ENCODE measurements at places on chromosomes 2 and 18.
A peak's percentile ranks its signal among the peaks of the same experiment; 100 is the strongest.

DNA sequence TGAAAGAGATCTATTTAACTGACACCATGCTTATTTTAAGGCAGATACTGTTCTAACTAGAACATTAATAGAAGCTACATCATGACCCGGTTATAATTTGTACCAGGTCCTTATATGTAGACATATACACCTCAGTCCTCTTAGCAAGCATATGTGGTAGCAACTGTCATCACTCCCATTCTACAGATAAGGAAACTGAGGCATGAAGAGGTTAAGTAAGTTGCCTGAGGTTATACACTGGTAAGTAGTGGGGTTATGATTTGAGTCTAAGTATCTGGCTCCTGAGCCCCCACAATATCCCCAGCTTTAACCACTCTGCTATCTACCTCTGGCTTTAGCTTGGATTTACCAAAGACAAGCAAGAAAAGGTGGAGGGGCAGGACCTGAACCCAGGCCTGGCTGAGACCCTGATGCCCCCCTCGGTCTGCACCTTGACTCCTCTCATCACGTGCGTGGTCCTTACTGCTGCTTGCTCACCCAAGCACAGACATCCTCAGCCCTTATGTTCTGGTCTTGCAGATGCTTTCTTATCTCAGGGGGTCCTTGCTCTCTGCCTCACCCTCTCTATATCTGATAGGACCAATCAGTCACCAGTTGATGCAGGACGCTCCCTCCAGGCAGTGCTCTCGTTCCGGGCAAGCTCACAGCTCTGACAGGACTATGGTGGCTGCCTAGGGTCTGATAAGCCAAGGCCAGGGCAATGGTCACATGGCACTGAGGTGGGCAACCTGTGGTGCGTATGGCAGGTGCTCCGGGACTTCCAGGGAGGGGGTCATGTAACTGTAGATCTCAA, 4.0 kb downstream of the DYSF start:
- DNase-seq = no peak

DNA sequence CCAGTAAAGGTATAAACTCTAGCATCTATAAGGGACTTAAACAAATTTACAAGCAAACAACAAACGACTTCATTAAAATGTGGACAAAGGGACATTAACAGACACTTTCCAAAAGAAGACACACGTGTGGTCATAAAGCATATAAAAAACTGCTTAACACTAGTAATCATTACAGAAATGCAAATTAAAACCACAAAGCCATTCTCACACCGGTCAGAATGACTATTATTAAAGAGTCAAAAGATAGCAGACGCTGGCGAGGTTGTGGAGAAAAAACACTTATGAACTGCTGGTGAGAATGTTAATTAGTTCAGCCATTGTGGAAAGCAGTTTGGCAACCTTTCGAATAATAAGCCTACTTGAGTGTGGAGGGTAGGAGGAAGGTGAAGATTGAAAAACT, 217.1 kb upstream of the DLGAP1 start:
- DNase-seq = no peak

GRCh38 chr18:55764386-55764785, 176.4 kb upstream of the TCF4 start:
- DNase-seq = no peak

DNA sequence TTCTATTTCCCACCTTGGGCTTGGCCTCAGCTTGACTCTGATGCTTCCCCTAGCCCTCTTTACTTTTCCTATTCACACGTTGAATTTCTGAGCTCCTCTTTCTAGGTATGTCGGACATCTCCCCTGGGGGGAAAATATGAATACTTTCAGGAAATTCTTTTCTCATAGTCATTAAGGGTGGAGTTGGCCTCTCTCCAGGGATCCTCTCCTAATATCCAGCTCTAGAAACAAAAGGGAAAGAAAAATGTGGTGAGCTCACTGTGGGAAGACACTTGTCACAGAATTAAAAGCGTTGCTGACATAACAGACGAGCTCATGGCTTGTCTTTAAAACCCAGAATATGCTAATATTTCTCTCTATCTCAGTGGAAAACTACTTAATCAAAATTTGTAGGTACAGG, 132.7 kb upstream of the MEX3C start:
- no peak for DNase-seq

- DNase-seq = no peak
Observed at GRCh38 chr2:207621501-207622039, 3.6 kb downstream of the METTL21A start.

- DNase-seq = no peak
Observed at GRCh38 chr18:45686891-45687611, 36.9 kb upstream of the SLC14A1 start.

DNA sequence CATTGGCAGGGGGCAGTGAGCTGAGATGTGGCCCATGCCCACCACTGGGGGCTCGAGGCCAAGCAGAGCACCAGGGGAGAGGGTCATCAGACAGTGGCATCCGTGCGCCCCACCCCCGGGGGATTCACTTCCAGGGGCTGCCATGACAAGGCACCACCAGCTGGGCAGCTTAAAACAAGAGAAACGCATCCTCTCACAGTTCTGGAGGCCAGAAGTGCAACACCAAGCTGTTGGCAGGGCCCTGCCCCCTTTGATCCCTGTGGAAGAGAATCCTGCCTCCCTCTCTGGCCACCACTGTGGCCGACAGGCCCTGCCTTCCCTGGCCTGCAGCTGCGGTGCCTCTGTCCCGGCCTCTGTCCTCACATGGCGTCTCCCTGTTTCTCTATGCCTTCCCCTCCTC, 187.7 kb upstream of the ID2 start:
- DNase-seq = peak; percentile 55

GRCh38 chr2:127377262-127377661, 10.5 kb downstream of the MAP3K2 start:
- DNase-seq = no peak

- no peak for DNase-seq
Observed at GRCh38 chr2:47497843-47498460, 95.0 kb downstream of the MSH2 start.

- no peak for DNase-seq
Observed at GRCh38 chr2:8541223-8541622, 140.6 kb upstream of the ID2 start.

- DNase-seq = peak; percentile 35
Observed at GRCh38 chr2:240957656-240958365, 40.6 kb upstream of the SNED1 start.

GRCh38 chr18:79741362-79741700, 56.4 kb upstream of the KCNG2 start:
- no peak for DNase-seq

DNA sequence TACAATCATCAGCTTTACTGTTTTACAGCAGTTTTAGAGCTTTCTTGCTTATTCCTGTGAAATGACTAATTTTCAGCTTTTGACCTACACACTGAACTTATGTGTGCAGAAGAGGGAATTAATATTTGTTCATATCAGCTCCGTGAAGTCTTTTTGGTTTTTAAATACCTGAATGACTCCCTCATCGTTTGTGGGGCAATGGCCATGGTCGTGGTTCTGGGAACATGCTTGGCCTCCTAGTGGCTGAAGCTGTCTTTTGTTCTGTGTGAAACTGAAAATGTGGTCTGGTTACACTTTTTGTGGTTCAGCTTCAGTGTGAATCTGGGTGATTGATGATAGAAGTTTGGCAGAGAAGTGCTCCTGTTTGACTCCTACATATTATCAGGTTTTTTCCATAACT, 408.1 kb downstream of the THSD7B start:
- DNase-seq = no peak

- peak; percentile 54 for DNase-seq
Observed at GRCh38 chr2:8456151-8457091, 225.4 kb upstream of the ID2 start.

- DNase-seq = no peak
Observed at GRCh38 chr18:72991379-72991778, 123.6 kb upstream of the NETO1 start.

DNA sequence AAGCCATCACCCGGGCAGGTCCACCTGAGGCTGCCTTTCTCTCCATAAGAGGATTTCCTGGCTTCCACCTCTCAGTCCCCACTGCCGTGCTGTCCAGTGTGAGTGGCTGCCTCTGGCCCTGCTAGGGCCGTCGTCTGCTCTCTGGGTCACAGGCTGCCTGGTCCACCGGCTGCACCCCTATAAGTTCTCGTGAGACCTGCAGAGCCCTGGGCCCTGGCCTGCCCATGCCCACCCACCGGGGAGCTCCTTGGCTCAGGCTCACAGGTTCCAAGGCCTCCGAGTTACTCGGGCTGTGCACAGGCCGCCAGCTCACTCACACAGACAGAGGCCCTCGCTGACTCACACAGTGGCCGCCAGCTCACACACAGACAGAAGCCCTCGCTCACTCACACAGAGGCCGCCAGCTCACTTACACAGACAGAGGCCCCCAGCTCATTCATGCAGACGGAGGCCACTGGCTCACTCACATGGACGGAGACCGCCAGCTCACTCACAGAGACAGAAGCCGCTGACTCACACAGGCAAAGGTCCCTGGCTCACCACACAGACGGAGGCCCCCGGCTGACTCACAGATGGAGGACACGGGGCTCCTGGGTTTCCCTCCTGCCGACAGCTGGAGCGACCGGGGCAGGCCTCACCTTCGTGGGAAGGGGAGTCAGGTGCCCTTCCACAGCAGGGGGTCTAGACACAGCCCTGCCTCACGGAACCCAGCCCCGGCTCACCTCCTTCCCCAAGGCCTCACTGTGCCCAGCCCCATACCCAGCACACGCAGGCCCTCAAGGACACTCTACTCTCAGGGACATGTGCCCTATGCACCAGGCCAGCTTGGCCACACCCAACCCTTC, 334.1 kb upstream of the MYT1L start:
- DNase-seq = peak; percentile 60

DNA sequence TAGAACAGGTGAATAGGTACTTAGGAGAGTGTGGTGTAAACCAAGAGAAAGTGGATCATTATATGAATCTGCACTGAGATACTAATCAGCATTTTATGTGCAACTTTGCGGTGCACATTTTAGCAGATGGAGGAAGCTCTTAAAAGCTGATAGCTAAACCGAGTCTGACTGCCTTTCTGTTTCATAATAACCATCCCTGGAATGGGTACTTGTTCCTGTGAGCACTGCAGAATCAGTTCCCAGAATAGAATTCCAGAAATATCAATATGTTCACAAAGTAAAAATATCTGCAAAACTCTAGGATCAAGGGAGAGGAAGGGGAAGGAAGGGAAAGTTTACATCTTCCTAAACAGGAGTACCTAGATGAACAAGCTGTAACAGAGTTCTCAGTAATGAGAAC, 432.2 kb upstream of the HNRNPA3 start:
- no peak for DNase-seq

- DNase-seq = no peak
Observed at GRCh38 chr2:238988105-238988504, 140.2 kb downstream of the TWIST2 start.

GRCh38 chr2:238727585-238728329, 120.1 kb upstream of the TWIST2 start:
- peak; percentile 89 for DNase-seq

DNA sequence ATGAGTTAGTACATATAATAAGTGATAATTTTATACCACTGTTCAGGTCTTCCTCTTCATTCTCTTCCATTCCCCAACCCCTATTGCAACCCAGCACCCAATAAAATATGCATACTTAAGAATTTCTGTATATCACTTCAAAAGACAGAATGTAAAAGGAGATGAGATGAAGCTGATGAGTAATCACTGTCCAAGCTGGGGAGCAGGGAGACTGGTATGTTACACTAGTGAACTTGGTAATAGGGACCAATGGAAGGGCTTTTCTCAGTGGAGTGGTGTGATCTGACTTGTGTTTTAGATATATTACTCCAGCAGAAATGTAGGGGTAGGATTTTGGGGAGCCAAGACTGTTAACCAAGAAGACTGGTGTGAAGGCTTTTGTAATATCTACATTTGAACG, 18.0 kb upstream of the ARHGAP28 start:
- DNase-seq = no peak

GRCh38 chr18:41315134-41315533, 639.9 kb upstream of the PIK3C3 start:
- no peak for DNase-seq

DNA sequence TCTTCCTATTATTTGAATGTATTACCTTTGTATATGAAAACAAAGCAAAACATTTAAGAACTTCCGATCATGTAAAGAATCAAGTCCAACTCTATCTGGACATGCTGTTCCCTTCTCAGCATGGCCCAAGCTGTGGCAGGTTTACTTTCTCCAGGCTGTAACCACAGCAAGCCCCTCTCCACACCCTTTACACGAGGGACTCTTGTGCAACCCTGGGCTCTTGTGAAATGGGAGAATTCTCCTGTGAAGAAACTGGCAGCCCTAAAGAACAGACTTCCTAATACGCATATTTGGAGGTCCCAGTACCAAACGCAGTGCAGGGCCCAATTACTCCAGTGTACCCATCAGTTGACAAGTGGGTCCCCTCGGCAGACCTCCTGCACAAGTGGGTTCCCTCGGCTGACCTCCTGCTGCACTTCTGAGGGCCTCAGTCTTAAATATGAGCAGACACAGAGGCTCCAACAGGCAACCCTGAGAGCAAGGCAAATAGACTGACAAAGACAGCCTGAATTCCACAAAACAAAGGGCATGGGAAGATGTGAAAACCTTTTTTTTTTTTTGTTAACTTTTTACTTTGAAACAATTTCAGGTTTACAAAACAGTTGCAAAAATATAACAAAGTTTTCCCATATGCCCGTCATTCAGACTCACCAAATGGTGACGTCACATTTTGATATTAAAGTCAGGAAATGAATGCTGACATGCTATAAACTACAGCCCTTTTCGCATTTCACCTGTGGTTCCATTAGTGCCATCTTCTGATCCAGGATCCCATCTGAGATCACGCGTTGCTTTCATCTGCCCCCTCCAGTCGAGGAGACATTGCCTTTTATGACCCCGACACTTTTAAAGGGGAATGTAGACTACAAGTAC, 78.2 kb downstream of the FBXO15 start:
- no peak for DNase-seq

DNA sequence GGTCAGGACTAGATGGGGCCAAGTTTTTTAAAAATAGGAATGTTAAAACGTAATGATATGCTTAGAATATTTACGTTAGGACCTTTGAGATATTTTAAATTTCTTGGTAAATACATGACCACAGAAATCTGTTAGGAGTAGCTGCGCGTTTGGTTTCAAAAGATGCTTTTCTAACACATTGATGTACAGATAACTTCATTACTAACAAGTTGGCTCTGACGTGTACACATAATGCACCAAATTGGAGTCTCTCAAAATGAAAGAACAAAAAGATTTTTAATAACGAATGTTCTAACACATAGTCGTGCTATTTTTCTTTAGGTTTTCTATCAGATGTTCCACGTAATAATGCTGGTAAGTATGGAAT, 608 bp downstream of the PHOSPHO2 start:
- no peak for DNase-seq

- DNase-seq = no peak
Observed at GRCh38 chr2:48066000-48066399, 159.7 kb upstream of the FBXO11 start.

- no peak for DNase-seq
Observed at GRCh38 chr2:165958313-165958960, 4.9 kb upstream of the TTC21B start.

- DNase-seq = no peak
Observed at GRCh38 chr2:153474876-153475435, 3.6 kb downstream of the RPRM start.
